ENCODE measurements at places on chromosomes 4 and X. TPM values are rescaled to one million over a fixed set of nuclear protein-coding genes. Genes with fewer than 3 reads are reported as not detected.

- H3K36me3 ChIP-seq = no peaks in the 10 kb centered on the region
- H3K4me1 ChIP-seq = no peaks in the 10 kb centered on the region
- no peak for DNase-seq
- no peak overlapping the region for H3K4me3 ChIP-seq
Observed at GRCh38 chr4:6901669-6902317, 7.8 kb upstream of the TBC1D14 start.

DNA sequence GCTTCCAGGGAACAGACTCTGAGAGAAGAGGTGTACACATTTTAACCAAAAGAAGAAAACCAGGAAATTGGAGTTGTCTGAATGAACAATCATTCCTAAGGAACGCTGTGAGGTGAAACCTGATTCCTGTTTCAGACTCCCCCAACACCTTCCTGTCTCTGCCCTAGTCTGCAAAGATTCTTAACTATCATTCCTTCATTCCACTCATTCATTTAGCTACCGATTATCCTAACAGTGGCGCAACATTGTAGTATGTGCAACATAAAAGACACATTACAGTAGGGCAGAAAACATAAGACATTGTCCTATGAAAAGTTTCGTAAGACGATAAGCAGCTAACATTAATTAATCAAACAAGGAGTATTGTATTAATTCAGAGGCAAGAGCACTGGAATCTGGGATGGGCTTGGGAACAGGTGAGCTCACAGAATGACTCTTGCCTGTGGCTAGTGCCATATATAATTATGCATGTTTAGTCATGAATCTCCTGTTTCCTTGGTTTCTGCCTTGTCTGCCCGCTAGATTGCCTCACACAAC lies 23.8 kb upstream of the ADH7 start:
- no peak overlapping the region for H3K4me3 ChIP-seq
- no peak overlapping the region for H3K27ac ChIP-seq
- H3K36me3 ChIP-seq = no peaks in the 10 kb centered on the region
- H3K4me1 ChIP-seq = no peaks in the 10 kb centered on the region
- DNase-seq = no peak
- H3K27me3 ChIP-seq = no peaks in the 10 kb centered on the region

- H3K27me3 ChIP-seq = no peaks in the 10 kb centered on the region
- DNase-seq = no peak
- H3K27ac ChIP-seq = no peak overlapping the region
- no peaks in the 10 kb centered on the region for H3K36me3 ChIP-seq
Observed at GRCh38 chr4:139493176-139493575, 39.3 kb downstream of the RAB33B start.

GRCh38 chr4:11729548-11729947 lies 300.9 kb upstream of the HS3ST1 start:
- no peak for DNase-seq
- no peaks in the 10 kb centered on the region for H3K27me3 ChIP-seq
- H3K4me1 ChIP-seq = no peaks in the 10 kb centered on the region

Gene PSAPL1
- 0.15 TPM for total RNA-seq

Gene DDX3X
- 375 TPM for total RNA-seq

Gene IGSF1
- total RNA-seq = 0.96 TPM

Data from breast epithelium (tissue), 4 donors.